Ovary (tissue), 10 donors: ENCODE measurements at places on chromosomes 5 and 9. TPM values are rescaled to one million over a fixed set of nuclear protein-coding genes. Genes with fewer than 3 reads are reported as not detected.

- no peak for DNase-seq
Measured at GRCh38 chr5:132589467-132589866, 32.7 kb downstream of the RAD50 start.

- DNase-seq, result no peak
Measured at GRCh38 chr5:175724314-175725275, 66.7 kb downstream of the HRH2 start.

NUP214 gene
- 33.7 TPM for total RNA-seq

CTXN3 gene
- not detected for total RNA-seq

SPINK4 gene
- not detected for total RNA-seq

DNA sequence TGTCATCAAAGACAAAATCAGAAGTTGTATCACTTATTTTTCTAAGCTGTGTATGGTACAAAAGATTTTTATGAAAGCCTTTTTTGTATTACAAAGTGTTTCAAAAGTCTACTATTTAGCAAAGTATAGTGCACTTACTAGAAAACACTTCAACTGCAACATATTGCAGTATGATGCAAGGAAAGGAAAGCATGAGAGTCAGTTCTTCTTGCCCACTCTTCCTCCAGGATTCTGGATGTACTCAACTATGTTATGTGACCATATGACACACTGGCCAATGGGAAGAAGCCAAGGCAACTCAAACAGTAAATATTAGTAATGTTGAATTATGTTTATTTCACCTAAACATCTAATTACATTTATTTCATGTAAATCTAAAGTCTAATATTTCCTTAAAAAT, 49.5 kb upstream of the TYRP1 start:
- DNase-seq, result no peak

LCN2 gene
- 0.33 TPM for total RNA-seq

TTF1 gene
- 10.3 TPM for total RNA-seq

FBP2 gene
- not detected for total RNA-seq

DNA sequence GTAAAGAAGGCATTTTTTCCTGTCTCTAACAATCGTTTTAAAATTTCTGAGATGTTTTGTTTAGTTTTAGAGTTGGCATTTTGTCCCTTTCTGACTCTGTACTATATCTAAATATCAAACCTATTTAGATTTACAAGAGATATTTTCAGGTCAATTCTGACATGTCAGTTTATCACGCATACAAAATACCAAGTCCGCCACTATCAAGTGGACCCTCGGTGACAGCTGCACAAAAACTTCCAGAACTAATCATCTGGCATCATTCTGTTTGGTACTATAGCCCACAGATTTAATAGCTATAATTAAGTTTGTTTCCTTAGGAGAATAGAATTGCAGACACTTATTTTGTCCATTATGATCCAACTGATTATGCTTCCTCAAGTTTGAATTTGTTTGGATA, 1278.2 kb downstream of the CDH12 start:
- DNase-seq, result no peak

- no peak for DNase-seq
Measured at GRCh38 chr5:173726846-173727557, 110.6 kb upstream of the BOD1 start.

DNA sequence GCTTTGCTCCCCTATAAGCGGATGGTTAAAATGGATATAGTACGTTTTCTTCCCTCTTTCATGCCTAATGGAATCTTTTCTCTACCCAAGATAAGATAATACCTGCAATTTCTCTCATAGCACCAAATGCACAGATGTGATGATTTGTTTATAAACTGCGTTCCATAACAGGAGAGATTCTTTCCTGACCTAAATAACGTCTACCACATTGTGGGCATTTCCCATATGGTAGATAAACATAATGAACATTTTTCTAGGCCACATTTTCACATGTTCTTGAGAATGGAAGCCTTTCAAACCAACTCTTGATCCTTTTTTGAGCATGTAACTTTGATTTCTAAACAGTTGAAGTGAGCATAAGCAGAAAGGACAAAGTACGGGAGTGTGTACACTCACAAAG, 448.5 kb downstream of the CSNK1G3 start:
- no peak for DNase-seq

- no peak for DNase-seq
Measured at GRCh38 chr9:27838876-27839275, 265.6 kb upstream of the C9orf72 start.

- peak; percentile 77 for DNase-seq
Measured at GRCh38 chr5:132263548-132264261, 6.2 kb downstream of the PDLIM4 start.

CDH18 gene
- total RNA-seq, result not detected

BTNL3 gene
- total RNA-seq, result 0.12 TPM
